ENCODE measurements at places on chromosomes 7 and 10.

DNA sequence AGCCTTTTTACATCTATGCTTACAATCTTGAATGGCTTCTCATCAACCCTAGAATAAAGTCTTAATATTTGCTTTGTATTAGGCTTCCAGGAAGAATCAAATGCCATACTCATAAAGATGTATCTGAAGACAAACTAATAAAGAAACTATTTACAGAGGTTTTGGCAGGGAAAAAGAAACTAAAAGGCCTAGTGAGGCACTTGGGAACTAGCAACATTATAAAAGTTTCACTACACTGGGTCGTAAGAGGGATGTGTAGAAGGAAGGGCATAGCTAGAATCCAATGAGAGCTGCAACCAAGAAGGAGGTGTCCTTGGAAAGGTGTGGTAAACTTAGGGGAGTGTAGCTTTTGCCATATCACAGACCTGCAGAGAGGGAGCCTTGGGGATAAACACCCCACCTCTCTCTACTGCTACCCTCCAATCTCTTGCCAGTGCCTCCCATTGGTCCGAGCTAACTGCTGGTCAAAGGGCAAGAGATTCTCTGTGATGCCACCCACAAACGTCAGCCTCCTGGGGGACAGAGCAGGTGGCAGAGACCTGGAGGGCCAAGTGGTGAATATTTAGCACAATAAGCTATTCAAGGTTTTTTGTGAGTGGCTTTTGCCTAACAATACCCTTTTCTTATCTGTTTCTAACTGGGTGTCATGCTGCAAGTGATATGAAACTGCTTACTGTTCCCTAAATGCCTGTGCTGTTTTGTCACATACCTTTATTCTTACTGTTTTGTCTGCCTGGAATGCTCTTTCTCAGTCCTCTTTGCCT is 60.7 kb downstream of the CPED1 start:
- peak; percentile 25 for DNase-seq

- DNase-seq: no peak
These were observed 98.5 kb downstream of the TPST1 start for GRCh38 chr7:66303454-66304155.

DNA sequence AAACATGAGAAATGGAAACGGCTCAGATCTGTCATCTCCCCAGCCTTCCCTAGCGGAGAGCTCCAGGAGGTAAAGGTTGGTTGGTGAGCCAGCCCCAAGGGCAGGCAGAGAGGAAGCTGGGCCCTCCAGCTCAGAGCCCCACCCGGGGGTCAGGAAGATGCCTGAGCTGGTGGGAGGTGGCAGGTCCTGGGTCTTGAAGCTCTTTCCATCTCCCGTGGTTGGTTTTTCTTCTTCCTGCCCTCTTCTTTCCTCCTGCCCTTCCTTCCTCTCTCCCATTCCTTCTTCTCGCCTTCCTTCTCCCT is 384.2 kb upstream of the FOXK1 start:
- DNase-seq: no peak

GRCh38 chr10:123160311-123160980 is 6.2 kb downstream of the BUB3 start:
- no peak for DNase-seq

- DNase-seq: no peak
These were observed 40.5 kb upstream of the UBE2H start for GRCh38 chr7:129993275-129993674.

DNA sequence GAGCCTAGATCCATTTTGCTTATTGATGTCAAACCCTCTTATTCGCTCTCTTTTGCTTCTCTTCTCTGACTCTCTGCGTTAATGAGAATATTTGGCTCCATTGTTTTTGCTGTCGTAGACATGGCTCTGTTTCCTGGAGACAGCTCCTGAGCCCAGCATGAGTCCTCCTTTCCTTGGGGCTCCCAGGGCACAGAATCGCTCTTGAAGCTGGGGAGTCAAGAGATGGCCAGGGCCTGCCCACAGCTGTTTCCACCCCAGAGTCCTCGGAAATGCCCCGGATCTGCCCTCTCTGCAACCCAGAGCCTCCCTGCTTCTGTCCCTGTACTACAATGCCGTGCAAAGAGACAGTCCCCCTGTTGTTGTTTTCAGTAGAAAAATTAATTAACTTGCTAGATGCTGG is 566.7 kb upstream of the FOXK1 start:
- no peak for DNase-seq

- DNase-seq: no peak
These were observed 136.2 kb downstream of the ANK3 start for GRCh38 chr10:60253484-60253883.

GRCh38 chr7:151711906-151712809 is 164.8 kb downstream of the PRKAG2 start:
- no peak for DNase-seq

- DNase-seq: no peak
These were observed 57.0 kb downstream of the CDC123 start for GRCh38 chr10:12252882-12253546.

GRCh38 chr7:31948029-31948428 is 122.2 kb downstream of the PDE1C start:
- DNase-seq: no peak

DNA sequence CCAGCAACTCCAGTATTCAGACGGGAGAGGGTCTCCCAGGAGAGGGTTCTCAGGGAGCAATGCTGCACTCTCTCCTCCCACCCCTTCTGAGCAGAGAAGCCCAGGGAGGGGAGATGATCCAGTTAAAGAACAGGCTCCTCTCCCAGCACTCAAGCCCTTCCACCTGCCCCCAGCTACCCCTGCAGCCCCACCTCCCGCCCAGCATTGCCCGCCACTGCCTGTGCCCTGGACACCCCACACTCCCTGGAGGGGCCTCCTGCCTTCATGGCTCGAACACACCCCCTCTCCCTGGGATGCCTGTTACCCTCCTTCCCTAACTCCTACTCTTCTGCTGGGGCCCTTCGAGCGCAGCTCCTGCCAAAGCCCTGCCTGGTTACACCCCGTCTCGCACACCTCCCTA is 66.8 kb downstream of the ELFN1 start:
- DNase-seq: no peak

DNA sequence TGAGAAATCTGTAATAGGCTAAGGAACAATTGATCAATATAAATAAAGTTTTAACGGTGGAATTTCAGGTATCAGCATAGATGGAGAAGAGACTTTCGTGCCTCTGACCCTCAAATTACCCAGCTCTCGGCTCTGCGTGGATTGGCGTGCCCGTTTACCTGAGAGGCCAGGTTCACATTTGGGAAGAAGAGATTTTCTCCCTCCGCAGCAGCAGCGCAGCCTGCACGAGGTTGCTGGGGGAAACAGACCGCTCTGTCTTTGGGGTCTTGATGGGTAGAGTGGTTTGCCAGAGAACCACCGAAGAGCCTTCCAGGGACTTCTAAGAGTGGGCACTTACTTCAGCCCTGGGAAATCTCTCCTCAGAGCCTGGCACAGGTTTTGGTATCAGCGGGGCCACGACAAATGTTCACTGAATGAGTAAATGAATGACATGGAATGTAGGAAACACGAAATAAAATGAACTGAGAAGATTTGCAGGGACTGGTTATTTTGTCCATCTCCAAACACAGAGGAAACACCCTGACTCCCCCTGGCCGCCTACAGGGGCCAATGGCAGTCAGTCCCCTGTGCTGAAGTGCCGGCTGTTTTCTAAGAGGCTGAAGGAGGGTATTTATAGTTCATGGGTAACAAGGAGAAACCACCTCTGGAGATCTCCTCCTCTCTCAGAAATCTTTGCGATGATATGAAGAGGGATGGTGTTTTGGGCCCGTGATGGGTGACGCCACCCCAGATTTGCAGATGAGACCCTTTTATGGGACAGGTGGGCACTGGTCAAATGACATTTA is 338.5 kb downstream of the ADARB2 start:
- DNase-seq: no peak

GRCh38 chr10:91410638-91411371 is 661 bp downstream of the HECTD2 start:
- DNase-seq: no peak

- DNase-seq: no peak
These were observed 54.3 kb upstream of the DPYSL4 start for GRCh38 chr10:132132421-132132841.

DNA sequence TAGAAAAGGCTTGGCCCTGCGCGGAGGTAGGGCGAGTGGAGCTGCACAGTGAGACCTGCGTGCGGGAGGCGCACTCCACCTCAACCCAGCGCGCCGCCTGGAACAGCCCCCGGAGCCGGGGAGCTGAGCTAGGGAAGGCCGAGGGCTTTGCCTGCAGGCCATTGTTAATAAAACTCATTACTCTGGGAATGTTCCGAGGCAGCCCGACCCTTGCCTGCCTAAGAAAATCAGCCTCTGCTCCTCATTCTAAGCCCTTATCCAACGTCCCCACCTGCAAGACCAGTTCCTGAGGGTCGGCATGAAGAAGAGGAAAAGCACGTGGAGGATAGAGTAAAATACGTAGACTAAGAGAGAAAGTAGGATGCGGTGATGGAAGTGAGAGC is 55.3 kb downstream of the C7orf25 start:
- no peak for DNase-seq

- DNase-seq: no peak
These were observed 163.1 kb downstream of the PPP1R17 start for GRCh38 chr7:31850066-31850465.

GRCh38 chr10:125797994-125798662 is 22.5 kb upstream of the MMP21 start:
- DNase-seq: no peak

DNA sequence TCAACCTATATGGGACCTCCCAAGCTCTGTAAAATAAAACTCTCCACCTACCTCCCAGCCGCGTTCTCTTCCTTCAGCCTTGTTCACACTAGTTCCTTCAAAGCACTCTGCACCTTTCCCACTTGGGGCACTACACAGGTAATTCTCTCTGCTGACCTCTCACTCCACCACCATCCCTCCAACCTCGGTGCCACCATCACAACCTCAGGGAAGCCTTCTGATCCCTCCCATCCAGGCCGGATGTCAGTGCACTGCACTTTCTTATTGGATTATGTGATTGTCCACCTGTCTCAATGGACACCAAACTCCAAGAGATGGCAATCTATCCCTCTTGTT is 7.0 kb downstream of the LARP4B start:
- no peak for DNase-seq

DNA sequence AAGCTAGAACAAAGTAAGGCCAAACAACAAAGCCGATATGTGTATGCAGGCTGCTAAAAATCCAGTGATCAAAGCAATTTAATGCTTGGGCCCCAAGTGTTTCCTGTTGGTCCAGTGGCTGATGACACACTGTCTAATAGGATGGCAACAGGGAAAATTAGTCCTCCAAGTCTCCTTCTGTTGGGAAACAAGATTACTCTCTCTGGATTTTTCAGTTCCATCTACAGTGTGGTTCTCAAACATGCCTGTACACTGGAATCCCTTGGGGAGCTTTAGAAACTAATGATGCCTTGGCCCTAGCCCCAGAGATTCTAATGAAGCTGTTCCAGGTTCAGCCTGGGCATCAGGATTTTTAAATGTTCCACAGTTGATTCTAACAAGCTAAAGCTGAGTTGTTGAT is 198.7 kb downstream of the AHR start:
- DNase-seq: no peak

GRCh38 chr7:77690289-77690688 is 6.0 kb upstream of the RSBN1L start:
- DNase-seq: no peak

DNA sequence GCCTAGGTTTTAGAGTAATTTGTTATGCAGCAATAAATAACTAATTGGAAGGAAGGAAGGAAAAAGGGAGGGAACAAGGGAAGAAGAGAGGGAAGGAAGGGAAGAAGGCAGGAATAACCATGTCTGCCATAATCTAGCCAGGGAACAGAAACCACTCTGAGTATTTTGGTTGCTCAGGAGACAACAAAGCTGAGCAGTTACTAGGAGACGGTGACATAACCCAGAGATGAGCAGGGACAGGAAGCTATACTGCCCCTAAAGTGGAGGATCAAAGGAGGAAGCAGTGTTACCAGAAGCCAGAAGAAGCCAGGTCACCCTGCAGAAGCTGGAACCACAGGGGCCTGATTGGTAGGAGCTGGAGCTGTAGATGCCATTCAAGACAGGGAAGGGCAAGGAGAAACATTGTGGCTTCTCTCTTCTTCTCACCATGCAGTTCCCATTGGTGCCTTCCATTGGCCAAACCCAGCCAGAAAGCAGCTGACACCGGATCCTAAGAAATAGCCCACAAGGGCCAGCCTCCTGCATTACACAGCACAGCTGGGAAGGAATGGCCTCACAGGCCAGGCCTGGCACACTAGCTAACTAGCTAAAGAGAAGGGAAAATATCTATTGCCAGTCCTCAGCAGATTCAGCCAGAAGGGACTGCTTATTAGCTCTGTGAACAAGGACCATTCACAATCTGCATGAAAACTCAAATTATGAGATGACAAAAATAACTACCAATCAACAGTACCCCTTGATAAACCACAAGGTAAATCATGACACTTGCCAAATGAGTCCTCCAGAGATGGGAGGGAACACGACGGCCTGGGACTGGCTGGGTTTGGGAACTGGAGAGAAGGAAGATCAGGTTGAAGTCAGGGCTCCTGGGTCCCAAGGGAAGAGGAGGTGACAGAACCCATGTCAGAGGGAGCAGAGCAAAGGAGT is 184.5 kb upstream of the NFE2L3 start:
- DNase-seq: no peak

DNA sequence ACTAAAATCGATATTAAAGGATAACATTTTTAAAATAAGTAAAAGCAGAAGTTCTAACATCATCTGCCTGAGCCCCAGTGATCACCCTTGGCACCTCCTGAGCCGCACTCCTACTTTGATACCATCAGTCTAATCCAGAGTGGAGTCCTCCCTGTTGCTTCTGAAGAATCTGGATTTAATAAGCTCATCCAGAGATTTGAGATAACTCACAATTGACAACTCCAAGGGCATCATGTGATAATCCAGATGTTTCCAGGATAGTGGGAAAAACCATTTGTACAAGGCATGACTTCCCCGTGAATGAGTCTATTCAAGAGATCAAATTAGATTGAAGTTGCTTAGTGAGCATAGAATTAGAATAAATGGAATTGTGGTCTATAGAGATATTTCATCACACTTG is 475.8 kb upstream of the C7orf33 start:
- no peak for DNase-seq

DNA sequence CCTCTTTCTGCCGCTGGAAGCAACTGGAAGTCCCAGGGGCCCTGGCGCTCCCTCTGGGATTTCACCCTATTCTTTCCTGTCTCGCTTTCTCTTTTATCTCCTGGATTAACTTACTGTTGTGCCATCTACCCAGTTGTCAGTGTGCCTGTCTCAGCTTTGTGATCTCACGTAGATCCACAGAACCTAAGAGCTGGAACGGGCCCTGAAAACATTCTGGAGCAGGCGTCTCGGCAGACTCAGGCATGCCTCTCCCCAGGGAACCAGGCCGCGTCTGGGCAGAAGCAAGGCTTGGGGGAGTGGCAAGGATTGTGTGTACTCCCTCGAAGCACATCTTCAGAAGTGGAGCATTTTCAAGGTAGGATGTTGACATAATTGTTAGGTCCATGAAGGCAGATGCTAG is 87.2 kb downstream of the KCNMA1 start:
- no peak for DNase-seq

DNA sequence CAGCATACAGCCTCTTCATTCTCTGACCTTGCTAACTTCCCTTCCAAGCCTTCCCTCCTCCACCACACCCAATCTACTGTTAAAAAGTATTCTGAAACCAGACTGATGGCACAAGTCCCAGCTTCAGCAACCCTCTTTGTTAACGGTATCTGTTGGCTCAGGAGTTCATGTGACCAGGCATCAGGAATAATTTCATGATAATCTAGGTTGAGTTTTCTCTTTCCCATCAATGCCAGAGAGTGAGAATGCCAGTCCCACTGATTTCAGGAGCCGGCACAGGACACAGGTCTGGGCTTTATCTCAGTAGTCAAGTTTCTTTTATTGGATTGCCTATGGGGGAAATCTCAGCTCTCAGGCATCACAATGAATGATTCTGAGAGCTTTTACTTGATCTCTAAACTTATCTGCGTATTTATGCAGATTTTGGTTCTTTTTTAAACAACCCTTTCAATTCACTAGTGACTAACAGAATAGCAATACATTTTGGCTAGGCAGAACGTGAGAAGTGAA is 231.0 kb upstream of the LYZL1 start:
- no peak for DNase-seq
